ENCODE measurements at places on chromosomes 1 and 21.

GRCh38 chr1:7334475-7335035, 436.5 kb upstream of the VAMP3 start:
- DNase-seq = no peak

- DNase-seq = no peak
Measured at GRCh38 chr1:12230549-12231275, 882 bp downstream of the VPS13D start.

DNA sequence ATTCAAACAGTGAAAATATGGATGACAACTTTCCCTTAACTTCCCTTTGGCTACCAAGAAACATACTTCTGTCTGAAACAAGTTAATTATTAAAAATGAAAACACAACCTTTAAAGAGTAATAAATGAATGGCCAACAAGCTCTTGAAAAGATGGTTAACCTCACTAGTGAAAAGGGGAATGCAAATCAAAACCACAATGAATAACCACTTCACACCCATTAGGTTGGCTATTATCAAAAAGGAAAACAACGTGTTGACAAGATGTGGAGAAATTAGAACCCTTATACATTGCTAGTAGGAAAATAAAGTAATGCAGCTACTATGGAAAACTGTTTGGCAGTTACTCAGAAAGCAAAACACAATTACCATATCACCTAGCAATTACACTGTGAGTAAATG, 14.1 kb downstream of the COP1 start:
- DNase-seq = no peak

GRCh38 chr1:244100704-244101453, 49.8 kb downstream of the ZBTB18 start:
- DNase-seq = no peak

- DNase-seq = no peak
Measured at GRCh38 chr1:94654459-94654858, 112.9 kb upstream of the F3 start.

- DNase-seq = peak; percentile 51
Measured at GRCh38 chr1:8525558-8526275, 207.8 kb downstream of the SLC45A1 start.

- DNase-seq = no peak
Measured at GRCh38 chr1:187933562-187934419, 1105.0 kb downstream of the PLA2G4A start.

GRCh38 chr1:43058545-43059360, 100.1 kb upstream of the SLC2A1 start:
- no peak for DNase-seq

- DNase-seq = no peak
Measured at GRCh38 chr1:240337781-240338180, 246.1 kb downstream of the FMN2 start.

DNA sequence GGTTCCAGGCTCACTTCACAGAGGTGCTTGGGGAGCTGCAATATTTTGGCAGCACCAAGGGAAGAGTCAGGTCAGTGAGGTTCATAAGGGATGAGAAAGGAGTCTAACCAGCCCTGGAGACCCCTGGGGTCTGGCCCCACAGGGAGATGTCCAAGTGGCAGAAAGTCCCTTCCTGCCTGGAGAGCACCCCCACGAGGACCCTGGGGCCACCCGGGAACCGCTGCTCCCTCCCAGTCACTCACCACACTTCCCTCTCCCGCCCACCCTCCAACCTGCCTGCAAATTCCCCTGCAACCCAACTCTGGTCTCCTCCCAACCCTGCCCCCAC, 6.5 kb upstream of the ITGB2 start:
- DNase-seq = no peak

DNA sequence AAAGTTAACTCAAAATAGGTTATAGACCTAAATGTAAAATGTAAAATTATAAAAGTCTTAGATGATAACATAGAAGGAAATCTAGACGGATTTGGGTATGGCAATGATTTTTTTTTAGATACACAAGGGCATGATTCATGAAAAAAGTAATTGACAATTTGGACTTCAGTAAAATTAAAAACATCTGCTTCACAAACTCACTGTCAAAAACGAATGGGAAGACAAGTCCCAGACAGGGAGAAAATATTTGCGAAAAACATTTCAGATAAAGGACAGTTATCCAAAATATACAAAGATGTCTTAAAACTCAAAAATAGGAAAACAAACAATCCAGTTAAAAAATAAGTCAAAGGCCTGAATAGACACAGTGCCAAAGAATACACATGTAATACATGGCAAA, 9.7 kb upstream of the PTGS2 start:
- DNase-seq = no peak

GRCh38 chr1:63758791-63759190, 15.0 kb upstream of the ROR1 start:
- DNase-seq = no peak

DNA sequence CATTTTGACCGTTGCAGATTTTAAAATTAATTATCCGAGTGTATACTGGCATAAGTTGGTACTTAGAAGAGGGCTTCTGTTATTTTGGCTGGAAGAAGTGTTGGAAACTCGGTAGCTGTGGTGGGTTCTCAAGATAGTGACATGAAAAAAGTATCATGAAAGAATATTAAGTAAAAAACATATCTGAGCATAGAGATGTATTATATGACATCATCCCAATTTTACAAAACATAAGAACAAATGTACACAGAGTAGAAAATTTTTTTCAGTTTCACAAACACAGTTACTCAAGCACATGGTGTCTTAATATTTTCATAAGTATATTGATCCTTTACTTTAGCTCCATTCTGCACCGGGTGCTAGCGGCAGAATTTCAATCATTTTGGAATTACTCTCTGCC, 684 bp downstream of the IFI16 start:
- no peak for DNase-seq

- no peak for DNase-seq
Measured at GRCh38 chr1:220681220-220681880, 8.8 kb upstream of the C1orf115 start.

DNA sequence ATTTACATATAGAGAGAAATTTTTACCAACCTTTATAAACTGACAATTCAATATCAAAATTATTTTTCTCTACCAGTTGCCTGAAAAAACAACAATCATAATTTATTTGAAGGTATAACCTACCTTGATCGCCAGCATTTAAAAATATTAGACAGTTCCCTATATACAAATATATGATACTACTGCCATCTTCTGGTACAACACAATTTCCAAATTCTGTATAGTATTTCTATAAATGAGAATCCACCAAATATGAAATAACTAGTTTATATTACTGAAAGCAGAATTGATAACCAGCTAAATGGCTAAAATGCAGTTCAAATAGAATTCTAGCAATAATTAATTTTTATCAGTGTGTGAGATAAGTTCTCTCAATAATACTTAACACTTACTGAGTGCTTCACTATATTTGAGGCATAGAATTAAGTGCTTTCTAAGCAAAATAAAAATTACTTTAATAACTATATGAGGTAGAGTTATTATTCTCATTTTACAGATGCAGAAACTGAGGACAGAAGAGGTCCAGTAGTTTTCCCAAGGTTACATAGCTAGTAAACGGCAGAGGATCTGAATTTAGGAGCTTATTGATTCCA, 75.6 kb downstream of the PIGK start:
- no peak for DNase-seq

DNA sequence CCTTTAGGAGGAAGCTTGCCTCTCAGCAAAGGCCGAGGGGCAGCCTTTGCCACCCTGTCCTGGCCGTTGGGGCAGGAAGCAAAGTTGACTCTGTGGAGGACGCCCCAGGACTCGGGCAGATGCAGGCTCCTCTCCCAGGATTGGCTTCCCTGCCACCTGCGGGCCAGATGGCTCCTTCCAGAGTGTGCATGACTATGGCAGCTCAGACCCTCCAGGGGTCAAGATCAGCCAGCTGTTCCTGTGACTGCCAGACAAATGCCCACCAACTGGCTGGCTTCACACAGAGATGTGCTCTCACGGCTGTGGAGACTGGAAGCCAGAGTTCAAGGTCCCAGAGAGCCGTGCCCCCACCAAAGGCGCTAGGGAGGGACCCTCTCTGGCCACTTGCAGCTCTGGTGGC, 87.0 kb upstream of the VAMP3 start:
- DNase-seq = no peak

DNA sequence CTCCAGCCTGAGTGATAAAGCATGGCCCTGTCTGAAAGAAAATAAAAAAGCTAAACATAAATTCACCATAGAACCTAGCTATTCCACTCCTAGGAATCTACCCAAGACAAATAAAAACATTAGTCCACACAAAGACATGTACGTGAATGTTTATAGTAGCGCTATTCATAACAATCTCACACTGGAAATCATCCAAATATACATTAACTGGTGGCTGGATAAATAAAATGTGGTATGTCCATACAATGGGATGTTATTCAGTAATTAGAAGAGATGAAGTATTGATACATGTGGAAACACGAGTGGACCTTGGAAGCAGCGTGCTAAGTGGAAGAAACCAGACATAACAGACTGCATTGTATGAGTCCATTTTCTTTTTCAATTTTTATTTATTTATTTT, 29.7 kb downstream of the RIPPLY3 start:
- DNase-seq = no peak

- no peak for DNase-seq
Measured at GRCh38 chr1:233662575-233663304, 48.8 kb downstream of the KCNK1 start.

Data from activated CD8-positive, alpha-beta memory T cell treated with anti-CD3 and anti-CD28 coated beads, Interleukin-2, amount 50 U/mL, for 4 hours (primary cell).